CD8-positive, alpha-beta T cell (primary cell): ENCODE measurements at places on chromosomes 6 and 20.
A peak's percentile ranks its signal among the peaks of the same experiment; 100 is the strongest.

GRCh38 chr6:28988536-28989311 lies 16.4 kb downstream of the ZNF311 start:
- peak; percentile 60 for DNase-seq

GRCh38 chr6:28506807-28507475 lies 8.7 kb downstream of the GPX6 start:
- DNase-seq = no peak

GRCh38 chr20:48626938-48627736 lies 200.7 kb downstream of the PREX1 start:
- no peak for DNase-seq

DNA sequence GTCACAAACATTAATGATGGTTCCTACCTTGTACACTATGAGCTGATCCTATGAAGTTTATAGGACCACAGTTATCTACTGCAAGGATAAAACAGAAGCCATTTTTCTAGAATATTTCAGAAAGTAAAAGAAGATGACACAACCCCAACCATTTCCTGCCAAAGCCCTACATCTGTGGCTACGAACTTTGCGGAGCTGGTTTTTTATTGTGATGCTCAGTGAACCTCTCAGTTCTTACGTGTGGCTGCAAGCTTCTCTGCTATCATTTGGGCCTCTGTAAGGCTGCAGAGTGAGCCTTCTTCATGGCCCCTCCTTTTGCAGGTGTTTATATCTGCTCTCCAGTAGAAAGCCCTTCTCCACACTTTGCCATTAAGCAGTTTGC lies 17.8 kb upstream of the TAGAP start:
- DNase-seq = peak; percentile 54

DNA sequence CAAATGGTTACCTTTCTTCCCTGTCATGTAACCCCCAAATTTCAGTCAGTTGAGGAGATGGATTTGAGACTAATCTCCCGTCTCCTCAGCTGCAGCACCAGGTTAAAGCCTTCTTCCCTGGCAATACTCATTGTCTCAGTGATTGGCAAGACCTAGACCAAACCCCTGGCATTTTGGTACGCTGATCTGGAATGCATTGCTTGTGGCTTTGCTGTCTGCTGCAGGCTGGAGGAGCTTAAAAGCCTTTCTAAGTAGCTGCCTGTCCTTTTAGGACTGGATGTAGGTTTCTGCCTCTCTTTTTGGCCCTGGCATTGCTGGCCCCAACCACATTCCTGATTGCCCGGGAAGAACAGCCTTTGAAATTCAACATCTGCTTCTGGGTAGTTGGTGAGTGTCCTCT lies 729.6 kb upstream of the GJE1 start:
- DNase-seq = no peak

DNA sequence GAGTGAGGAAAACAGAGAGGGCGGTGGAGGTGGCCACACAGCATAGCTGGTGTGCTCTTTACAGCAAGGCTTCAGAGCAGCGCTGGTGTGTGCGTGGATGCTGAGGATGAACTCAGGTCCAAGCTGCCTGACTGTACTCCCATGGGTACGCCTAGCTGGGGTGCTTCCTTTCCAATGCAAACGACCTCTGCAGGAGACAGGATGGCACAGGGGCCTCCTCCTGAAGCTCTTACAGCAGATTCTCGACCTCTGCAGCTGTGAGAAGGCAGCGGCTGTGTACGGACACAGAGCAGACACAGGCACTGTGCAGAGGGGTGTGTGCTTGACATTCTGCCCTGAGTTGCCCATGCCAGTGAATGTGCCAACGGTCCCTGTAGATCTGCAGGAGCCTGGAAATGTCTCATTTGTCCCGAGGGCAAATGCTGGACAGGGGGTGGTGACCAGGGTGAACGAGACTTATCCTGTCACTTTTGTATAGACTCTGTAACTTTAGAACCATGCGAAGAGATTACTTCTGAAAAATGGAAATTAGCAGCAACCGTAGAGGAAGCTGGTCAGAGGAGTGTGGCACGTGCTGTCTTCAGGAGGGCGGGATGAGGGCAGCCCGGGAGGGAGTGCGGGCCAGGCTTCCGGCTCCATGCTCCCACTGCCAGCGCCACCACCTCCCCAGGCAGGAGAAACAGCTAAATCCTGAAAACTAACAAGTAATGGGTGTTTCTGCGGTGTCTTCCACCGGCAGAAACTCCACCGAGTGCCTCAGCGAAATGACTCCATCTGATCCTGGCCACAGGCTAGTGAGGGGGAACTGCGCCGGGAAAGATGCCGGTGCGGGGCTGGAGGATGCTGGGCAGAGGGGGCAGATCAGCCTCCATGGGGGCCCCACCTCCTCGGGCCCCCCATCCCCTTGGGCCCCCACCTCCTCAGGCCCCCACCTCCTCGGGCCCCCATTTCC lies 120.9 kb upstream of the RPS6KA2 start:
- no peak for DNase-seq

DNA sequence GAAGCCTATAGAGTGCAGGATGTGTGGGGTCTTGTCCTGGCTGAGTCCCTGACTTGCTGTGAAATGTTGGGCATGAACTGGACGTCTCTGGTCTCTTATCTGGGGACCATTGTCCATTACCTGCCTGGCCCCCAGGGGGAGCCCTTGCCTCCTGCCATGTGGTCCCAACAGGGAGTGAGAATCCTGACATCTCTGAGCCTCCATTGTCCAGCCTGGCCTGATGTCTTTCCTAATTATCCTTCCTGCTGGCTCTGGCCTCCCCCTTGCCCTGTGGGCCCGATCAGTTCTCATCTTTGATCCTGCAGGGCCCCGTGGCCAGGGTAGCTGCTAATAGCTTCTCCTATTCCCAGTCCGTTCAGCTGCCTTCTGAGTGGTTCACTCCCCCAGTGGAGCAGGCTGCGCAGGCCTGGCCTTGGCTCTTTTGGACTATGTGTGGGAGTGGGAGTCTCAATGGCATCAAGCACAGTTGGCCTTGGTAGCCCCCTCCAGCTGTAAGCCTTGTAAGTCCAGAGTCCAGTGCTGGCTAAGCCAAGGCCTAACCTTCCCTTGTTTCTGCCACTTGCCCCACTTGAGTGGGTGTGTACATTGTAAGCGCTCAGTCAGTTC lies 77.9 kb upstream of the RALY start:
- peak; percentile 67 for DNase-seq

DNA sequence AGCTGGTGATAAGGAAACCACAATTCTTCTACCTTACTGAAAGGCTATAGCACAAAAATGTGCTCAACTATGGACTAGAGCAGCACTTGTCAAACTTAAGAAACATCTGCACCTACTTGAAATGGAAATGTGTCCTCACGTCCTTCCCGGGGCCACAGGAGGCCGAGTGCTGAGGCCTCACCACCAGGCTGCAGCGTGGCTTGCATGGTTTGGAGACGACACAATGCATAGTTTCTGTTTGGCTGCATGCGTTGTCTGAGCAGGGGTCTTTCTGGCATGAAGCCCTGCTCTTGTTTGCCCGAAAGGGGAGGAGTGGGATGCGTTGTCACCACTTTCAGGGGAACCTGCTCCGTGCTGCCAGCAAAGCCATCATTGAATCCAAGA lies 228.8 kb downstream of the TTLL2 start:
- DNase-seq = no peak

GRCh38 chr6:128517124-128517523 lies 3.3 kb downstream of the PTPRK start:
- no peak for DNase-seq

DNA sequence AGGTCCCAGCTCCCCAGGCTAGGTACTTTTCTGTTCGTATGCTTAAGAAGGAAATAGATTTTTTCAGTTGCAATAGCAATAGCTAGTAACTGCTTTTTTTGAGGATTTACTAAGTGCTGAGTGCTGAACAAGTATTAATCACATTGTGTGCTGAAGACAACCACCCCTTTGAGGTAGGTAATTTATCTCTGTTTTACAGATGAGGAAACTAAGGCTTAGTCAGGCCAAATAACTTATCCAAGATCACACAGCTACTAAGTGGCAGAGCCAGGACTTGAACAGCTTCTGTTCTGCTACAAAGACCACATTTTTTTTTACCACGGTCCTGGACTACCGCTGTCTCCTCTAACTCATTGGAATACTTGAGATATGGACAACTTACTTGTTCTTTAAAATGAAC lies 39.8 kb downstream of the LRRN4 start:
- DNase-seq = no peak

GRCh38 chr6:26056583-26057350 lies 30.5 kb upstream of the HFE start:
- peak; percentile 23 for DNase-seq

DNA sequence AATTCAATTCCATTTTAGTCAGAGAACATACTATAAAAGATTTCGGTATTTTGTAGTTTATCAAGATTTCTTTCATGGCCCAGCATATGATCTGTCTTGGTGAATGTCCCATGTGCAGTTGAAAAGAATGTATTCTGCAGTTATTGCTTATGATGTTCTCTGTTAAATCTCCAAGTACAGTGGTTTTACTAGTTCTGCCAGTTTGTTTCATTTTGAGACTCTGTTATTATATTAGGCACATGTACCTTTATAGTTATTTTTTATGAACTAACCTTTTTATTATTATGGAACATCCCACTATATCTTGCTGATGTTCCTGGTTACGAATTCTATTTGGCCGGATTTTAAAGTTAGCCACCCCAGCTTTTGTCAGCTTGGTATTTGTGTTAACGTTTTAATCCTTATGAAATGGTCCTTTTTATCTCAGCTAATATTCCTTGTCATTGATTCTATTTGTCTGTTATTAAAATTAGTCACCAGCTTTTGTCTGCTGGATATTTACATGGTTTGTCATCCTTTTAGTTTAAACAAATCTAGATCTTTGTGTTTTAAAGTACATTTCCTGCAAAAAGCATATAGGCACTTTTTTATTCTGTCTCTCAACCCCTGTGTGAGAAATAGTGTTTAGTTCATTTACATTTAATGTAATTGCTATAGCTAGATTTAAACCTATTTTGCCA lies 48.9 kb downstream of the VTA1 start:
- DNase-seq = no peak

GRCh38 chr6:134870677-134871498 lies 79.0 kb downstream of the ALDH8A1 start:
- no peak for DNase-seq

DNA sequence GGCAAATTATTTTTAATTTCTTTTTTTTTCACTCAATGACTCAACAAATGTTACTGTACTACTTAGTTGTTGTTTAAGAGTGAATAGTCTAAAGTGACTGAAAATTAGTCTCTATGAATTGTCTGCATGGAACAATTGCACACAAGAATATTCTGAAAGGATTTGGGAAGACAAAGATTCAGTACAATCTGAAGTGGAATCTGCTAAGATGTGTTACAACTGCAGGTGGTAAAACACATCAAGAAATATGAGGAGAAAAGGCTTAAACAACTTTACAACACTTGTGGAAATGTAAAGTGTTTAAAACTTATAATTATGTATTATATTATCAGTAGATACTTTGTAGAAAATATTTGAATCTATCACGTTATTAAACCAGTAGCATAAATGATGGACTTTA lies 193.4 kb downstream of the WDR27 start:
- DNase-seq = no peak

DNA sequence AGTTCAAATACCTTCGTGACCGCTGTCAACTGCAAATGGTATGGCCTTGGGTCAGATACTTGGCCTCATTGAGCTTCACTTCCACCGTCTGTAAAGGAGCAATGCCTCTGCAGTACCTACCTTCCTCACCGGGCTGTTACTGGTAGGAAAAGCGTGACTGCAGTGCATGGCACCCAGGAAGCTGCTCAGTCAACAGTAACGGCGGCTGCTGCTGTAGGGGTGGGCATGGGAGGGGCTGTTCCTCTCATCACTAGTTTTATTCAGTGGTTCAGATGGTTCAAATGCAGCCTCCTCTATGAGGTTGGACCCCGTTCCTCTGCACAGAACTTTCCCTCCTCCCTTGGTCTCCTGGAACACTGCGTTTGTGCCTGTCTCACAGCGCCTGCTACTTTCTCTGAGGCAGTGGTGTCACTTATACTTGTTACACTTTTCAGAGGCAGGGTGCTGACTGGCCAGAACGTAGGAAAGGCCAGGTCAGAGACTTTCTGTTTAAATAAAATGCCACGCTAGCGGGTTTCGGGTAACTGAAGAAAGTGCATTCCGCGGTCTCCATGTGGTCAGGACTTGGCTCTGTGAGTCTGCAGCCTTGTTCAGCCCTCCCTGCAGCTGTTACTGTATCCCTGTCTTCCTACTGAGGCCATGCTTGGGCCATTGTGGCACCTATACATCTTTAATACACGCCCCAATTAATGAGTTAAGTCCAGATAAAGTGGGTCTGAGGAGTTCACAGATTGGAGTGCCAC lies 279.6 kb downstream of the NRN1 start:
- no peak for DNase-seq

- DNase-seq = no peak
Measured at GRCh38 chr6:165573671-165574070, 89.4 kb downstream of the PDE10A start.

DNA sequence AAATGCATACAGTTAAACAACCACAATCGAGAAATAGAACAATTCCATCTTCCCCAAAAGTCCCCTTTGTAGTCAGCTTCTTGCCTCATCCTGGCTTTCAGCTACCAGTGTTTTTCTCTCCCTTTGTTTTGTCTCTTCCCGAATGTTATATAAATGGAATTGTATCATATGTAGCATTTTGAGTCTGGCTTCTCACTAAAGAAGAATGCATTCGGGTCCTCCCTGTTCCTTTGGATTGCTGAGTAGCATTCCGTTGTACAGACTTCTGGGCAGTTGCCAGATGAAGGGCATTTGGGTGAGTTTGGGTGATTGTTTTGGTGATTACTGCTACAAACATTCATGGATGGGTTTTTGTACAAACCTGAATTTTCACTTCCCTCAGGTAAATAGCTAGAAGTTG lies 27.8 kb downstream of the PRPH2 start:
- no peak for DNase-seq

GRCh38 chr6:101163611-101164010 lies 229.9 kb upstream of the GRIK2 start:
- DNase-seq = no peak

DNA sequence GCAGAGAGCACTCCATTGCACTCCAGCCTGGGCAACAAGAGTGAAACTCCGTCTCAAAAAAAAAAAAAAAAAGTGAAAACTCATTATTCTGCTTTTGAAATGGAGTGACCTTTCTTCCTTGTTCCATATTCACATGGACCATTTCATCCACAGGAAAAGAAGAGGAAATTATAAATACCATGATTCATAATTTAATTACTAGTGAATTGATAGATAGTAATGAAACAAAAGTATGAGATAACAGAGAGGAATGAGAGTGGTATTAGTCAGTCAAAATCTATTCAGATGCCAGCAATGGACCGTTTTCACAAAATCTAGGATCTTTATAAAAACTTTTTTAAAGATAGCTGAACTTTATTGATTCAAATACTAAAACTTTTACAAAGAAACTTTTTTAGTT lies 443.1 kb upstream of the FLRT3 start:
- DNase-seq = no peak

- no peak for DNase-seq
Measured at GRCh38 chr20:50332491-50332980, 141.9 kb downstream of the CEBPB start.

GRCh38 chr6:146700078-146700686 lies 101.4 kb downstream of the ADGB start:
- peak; percentile 21 for DNase-seq

- peak; percentile 46 for DNase-seq
Measured at GRCh38 chr20:46438156-46438750, 31.8 kb upstream of the ELMO2 start.

GRCh38 chr6:132443206-132443605 lies 41.9 kb upstream of the MOXD1 start:
- no peak for DNase-seq
